ENCODE measurements at places on chromosomes 1 and 21.
A peak's percentile ranks its signal among the peaks of the same experiment; 100 is the strongest.

DNA sequence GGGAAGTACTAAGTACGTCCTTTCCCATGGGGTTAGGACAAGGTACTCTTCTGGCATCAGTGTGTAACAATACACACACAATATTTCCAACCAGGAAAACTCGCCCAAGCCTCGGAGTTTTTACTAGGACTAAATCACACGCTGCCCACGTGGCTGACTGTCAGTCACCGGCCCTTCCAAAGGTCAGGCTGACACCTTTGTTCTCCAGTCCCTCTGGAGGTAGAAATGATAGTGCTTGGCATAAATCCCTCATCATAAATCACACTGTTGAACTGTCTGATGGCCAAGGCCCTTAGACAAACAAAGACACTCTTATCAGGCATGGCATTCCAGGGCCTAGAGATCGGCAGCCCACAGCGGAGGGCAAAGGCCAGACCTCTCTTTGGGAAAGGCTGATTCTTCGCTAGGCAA, 16.9 kb upstream of the SLAMF9 start:
- DNase-seq, result no peak
- H3K36me3 ChIP-seq, result no peaks in the 10 kb centered on the region
- H3K27ac ChIP-seq, result no peak overlapping the region
- H3K4me3 ChIP-seq, result no peak overlapping the region
- no peaks in the 10 kb centered on the region for H3K4me1 ChIP-seq

GRCh38 chr1:148367596-148367995, 115.5 kb downstream of the PPIAL4G start:
- H3K27me3 ChIP-seq, result peaks cover 2% of the 10 kb centered on the region
- H3K36me3 ChIP-seq, result no peaks in the 10 kb centered on the region
- H3K4me3 ChIP-seq, result no peak overlapping the region
- H3K27ac ChIP-seq, result no peak overlapping the region

DNA sequence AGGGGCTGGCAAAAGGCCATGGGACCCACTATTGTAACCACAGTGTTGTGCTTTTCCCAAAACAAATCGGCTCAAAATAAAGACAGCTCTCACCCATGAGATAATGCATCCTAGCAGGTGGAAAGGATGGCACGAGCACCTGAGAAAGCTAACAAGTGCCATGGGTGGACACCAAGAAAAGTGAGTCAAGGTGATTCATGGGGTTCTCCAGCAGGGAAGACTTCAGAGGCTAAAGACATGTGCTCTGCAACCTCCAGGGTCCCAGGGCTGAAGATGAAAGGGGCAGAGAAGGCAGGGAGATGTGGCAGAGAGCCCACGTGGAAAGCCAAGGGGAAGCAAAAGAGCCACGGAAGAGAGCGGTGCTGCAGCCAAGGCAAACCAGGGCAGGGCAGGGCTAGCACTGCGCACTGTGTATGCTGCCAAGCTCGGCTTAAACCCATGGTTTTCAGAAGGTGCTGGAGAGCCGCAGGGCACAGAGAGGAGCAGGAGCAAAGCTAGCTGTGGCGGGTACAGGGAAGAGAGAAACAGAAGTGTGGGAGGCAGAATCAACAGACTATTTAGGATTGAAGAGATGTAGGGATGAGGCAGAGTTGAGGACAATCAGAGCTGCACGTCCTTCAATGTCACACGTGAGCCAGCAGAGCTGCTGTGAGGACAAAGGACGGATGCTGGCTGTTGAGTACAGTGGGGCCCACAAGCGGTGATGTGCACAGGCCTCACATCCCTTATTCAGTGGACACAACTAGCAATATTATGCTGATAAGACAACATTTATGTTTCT, 41.8 kb upstream of the C1orf198 start:
- H3K36me3 ChIP-seq, result peaks cover 28% of the 10 kb centered on the region
- no peaks in the 10 kb centered on the region for H3K27me3 ChIP-seq
- H3K27ac ChIP-seq, result no peak overlapping the region
- no peak for DNase-seq

GRCh38 chr1:9413071-9413876, 120.6 kb downstream of the SPSB1 start:
- H3K27me3 ChIP-seq, result peaks cover 11% of the 10 kb centered on the region
- peak overlapping the region; percentile 42 for H3K4me3 ChIP-seq
- peak overlapping the region; percentile 78 for H3K27ac ChIP-seq
- DNase-seq, result peak; percentile 76
- peaks cover 3% of the 10 kb centered on the region for H3K36me3 ChIP-seq

- H3K4me3 ChIP-seq, result peak within 1 kb of the TSS; percentile 95
- peak; percentile 91 for DNase-seq
- peaks cover 43% of the 10 kb centered on the region for H3K36me3 ChIP-seq
Measured at GRCh38 chr1:93878889-93879586, at the start of gene DNTTIP2. DNTTIP2 (minus strand) TSS chr1:93879206; CDS start chr1:93879148, 58 bp downstream.

DNA sequence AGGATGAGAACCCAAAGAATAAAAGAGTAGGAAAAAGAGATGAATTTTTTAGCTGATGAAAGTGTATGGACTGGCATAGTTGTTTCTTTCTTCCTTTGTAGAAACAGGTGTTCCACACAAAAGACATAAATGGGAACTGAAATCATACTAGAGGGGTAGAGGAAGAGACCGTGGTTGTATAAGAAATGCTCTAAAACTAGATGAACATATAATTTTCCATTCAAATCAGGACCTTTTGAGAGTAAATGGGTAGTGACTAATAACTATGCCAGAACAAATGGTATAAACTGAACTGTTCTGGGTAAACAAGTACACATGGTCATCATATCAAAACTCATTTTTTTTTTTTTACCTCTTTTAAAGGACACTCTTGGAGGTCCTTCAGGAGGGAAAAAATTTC, 344.2 kb downstream of the VAV3 start:
- H3K27ac ChIP-seq, result peak overlapping the region; percentile 57
- peaks cover 30% of the 10 kb centered on the region for H3K4me1 ChIP-seq
- H3K4me3 ChIP-seq, result no peak overlapping the region
- DNase-seq, result no peak

DNA sequence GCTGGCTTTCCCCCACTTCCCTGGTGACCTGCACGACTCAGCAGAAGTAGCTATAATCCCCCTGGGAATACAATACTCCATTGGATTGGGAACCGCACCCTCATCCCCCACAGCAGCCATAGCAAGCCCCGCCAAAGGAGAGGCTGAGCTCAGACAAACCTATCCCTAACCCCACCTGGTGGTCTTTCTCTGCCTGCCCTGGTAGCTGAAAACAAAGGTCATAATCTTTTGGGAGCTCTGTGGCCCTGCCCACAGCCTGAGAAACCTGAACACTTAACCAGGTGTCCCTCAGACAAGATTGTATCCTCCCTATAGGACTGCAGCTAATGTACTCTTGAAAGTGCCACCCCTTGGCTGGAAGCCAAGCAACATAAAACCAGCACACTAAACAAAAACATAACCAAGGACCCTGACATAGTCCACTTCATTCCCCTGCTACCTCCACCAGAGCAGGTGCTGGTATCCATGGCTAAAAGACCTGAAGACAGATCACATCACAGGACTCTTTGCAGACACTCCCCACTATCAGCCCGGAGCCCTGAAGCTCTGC, 71.6 kb upstream of the RUNX1 start:
- no peaks in the 10 kb centered on the region for H3K27me3 ChIP-seq
- no peaks in the 10 kb centered on the region for H3K4me1 ChIP-seq
- DNase-seq, result no peak
- H3K27ac ChIP-seq, result no peak overlapping the region
- no peak overlapping the region for H3K4me3 ChIP-seq

GRCh38 chr1:208101661-208102431, 142.3 kb downstream of the PLXNA2 start:
- no peaks in the 10 kb centered on the region for H3K27me3 ChIP-seq
- no peak for DNase-seq
- H3K36me3 ChIP-seq, result no peaks in the 10 kb centered on the region
- H3K27ac ChIP-seq, result no peak overlapping the region

- no peak for DNase-seq
- H3K4me3 ChIP-seq, result no peak overlapping the region
- peaks cover 5% of the 10 kb centered on the region for H3K27me3 ChIP-seq
- no peaks in the 10 kb centered on the region for H3K4me1 ChIP-seq
Measured at GRCh38 chr1:224894915-224895314, 34.6 kb upstream of the DNAH14 start.

- H3K4me3 ChIP-seq, result no peak overlapping the region
- H3K27ac ChIP-seq, result no peak overlapping the region
- DNase-seq, result no peak
- H3K4me1 ChIP-seq, result peaks cover 1% of the 10 kb centered on the region
- no peaks in the 10 kb centered on the region for H3K36me3 ChIP-seq
Measured at GRCh38 chr1:228944296-228944695, 209.0 kb downstream of the RHOU start.

- no peaks in the 10 kb centered on the region for H3K36me3 ChIP-seq
- H3K27me3 ChIP-seq, result peaks cover 31% of the 10 kb centered on the region
- H3K4me3 ChIP-seq, result no peak overlapping the region
- DNase-seq, result no peak
- no peak overlapping the region for H3K27ac ChIP-seq
Measured at GRCh38 chr1:37137014-37137413, 102.7 kb upstream of the GRIK3 start.

DNA sequence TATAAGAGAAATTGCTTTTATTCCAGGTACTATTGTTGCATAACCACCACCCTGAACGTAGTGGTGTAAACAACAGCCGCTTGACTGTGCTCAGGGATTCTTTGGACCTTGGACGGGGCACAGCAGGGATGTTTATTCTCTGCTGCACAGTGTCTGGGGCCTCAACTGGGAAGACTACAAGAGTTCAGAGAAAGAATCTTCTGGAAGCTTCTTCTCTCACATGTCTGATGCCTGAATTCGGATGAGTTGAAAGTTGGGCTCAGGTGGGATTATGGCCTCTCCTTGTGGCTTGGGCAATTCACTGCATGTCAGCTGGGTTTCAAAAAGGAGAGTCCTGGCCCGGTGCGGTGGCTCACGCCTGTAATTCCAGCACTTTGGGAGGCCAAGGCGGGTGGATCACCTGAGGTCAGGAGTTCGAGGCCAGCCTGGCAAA, 19.0 kb upstream of the SSBP3 start:
- H3K27ac ChIP-seq, result no peak overlapping the region
- no peaks in the 10 kb centered on the region for H3K4me1 ChIP-seq
- H3K36me3 ChIP-seq, result no peaks in the 10 kb centered on the region
- DNase-seq, result no peak
- H3K4me3 ChIP-seq, result no peak overlapping the region

DNA sequence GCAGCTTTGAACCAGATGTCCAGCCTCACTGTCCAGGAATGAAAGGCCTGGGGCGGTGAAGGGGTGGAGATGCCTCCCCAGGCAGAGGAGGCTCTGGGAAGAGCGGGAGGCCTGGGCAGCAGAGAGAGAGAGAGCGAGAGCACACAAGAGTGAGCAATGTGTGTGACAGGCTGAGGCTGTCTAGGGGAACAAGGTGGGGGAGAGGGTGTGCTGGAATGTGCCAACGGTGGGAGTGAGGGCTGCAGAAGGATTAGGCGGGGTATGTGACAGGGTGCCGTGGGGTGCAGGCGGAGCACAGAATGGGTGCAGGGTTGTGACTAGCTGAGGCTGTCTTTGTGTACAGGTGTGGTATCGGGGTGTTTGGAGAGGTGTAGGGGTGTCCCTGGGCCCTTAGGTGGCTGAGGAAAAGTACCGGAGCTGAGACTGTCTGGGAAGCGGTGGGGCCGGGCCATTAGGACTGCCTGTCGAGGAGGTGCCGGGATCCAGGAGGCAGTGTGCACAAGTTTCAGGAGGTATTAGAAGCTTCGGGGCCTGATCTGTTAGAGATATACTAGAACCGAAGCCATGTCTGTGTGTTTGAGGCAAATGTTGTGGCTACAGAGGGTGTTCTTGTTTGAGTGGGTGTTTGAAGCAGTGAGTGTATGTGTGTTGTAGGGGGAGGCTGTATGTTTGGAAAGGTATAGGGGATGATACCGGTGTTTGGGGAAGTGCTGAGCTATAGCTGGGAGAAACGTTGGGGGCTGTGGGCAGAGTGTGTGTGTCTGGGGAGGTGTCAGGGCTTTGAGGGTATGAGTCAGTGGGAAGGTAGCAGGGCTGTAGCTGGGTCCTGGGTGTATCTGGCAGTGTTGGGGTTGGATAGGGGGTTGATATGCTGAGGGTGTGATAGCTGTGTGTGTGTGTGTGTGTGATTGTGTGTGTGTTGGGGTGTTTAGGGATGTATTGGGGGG, 9.1 kb downstream of the AHDC1 start:
- H3K36me3 ChIP-seq, result no peaks in the 10 kb centered on the region
- no peak for DNase-seq
- no peaks in the 10 kb centered on the region for H3K27me3 ChIP-seq
- no peak overlapping the region for H3K4me3 ChIP-seq
- no peak overlapping the region for H3K27ac ChIP-seq

DNA sequence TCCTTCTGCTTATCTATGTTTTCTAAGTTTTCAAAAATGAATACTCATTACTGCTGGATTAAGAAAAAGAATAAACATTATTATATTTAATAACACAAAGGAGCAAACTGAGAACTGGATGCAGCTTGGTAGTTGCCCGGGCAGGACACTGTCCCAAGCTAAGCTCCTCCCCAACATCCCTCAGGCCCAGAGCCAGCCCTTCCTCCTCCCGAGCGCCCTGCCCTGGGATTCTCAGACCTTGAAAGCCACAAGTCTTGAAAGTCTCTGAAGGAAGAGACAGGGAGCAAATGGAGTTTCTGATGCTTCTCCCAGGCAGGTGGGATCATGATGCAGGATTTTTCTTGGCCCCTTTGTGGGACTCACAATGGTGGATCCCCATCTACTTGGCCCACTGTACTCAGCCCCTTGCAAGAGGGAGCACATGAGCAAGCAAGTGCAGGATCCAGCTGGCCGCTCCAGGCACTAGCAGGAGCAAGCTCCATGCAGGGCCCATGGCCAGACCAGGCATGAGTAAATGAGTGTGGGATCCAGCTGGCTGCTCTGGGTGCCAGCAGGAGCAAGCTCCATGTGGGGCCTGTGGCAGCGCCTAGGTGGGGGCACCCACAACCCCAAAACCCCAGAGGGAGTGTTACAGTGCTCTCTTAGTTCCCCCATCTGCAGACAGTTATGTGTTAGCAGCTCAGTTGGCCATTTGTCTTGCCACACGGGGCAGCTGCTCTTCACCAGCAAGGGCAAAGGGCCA, 32.1 kb upstream of the RAB4A start:
- H3K4me1 ChIP-seq, result no peaks in the 10 kb centered on the region
- no peaks in the 10 kb centered on the region for H3K36me3 ChIP-seq
- no peak overlapping the region for H3K27ac ChIP-seq
- no peak for DNase-seq
- H3K27me3 ChIP-seq, result no peaks in the 10 kb centered on the region
- H3K4me3 ChIP-seq, result no peak overlapping the region

DNA sequence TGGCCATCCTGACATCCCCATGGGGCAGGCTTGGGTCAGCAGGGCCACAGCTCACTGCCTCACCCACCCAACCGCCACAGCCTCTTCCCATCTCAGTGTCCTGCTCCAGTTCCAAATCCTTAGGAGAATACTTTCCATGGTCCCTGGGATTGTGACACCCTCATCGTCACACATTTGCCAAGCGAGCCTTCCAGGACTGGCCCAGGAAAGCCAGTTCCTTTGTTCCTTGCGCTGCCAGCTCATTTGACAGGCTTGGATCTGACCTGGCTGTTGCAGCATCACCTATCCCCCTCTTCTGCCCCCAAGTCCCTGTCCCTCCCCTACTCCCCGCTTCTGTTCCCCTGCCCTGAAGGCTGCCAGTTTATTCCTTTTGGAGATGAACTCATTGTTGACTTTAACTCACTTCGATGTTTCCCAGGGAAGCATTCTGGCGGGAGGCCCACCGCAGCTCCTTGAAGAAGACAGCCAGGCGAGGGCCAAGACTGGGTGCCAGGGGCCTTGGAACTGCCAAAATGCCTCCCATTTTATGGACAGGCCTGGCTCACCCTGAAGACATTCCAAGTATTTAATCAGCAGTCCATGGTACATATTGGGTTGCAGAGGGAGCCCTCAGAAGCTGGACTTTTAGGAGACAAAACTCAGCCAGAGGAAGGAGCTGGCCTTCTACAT, 10.2 kb upstream of the GNL2 start:
- no peak overlapping the region for H3K4me3 ChIP-seq
- no peaks in the 10 kb centered on the region for H3K36me3 ChIP-seq
- no peak for DNase-seq
- H3K4me1 ChIP-seq, result no peaks in the 10 kb centered on the region

Measured in activated naive CD8-positive, alpha-beta T cell treated with anti-CD3 and anti-CD28 coated beads, Interleukin-2, amount 50 U/mL, for 24 hours (primary cell).